ENCODE measurements at places on chromosomes 11 and 22. TPM values are rescaled to one million over a fixed set of nuclear protein-coding genes. Genes with fewer than 3 reads are reported as not detected.

DNA sequence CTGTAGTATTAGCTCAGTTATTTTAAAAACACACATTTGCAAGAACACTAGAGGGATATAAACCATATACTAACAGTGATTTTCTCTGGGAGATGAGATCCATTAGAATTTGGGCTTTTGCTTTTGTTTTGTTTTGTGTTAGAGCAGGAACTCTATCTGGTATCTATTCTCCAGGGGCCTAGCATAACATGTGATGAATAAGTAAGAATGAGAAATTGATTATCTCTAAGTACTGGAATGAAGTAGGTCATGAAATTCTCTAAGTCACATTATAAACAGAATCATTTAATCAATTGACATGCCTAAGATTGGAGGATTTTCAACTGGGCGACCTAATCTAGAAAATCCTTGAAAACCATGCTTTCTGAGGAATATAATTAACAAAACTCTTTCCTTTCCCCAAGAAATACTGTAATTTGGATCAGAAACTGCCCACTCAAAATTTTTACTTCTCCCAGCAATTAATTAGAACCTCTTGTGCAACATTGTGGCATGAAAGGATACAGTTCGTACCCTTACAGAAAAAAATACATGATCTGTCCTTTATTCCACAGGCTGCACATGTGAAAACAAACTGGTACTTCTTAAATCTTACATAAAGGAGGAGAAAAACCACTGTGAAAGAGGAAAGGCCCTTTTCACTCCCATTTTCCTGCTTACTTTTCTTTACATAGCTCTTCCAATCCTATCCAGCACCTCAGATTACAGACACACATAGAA is 93.5 kb downstream of the MRTFA start:
- DNase-seq: no peak

NAALAD2 gene
- total RNA-seq: not detected

- no peak for DNase-seq
These were observed 744 bp downstream of the PACSIN3 start for GRCh38 chr11:47185305-47186075.

GRCh38 chr11:127902382-127902781 is 685.0 kb downstream of the ETS1 start:
- no peak for DNase-seq

- DNase-seq: peak; percentile 39
These were observed 4.0 kb downstream of the JRKL start for GRCh38 chr11:96393753-96394348.

DNA sequence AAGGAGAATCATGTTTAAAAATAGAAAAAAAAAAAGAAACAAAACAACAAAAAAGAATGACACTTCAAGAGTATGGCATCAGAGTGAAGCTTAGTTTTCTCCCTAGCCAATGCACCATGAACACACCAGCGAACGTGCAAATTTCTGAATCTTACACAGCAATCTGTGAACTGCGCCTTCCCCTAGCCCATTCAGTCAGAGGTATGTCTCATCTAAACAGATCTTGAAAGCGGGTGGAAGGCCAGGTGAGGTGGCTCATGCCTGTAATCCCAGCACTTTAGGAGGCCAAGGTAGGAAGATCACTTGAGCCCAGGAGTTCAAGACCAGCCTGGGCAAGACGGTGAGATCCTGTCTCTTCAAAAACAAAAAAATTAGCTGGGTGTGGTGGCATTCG is 113.1 kb downstream of the MICAL3 start:
- DNase-seq: no peak

TMEM109 gene
- total RNA-seq: 38.1 TPM

DNA sequence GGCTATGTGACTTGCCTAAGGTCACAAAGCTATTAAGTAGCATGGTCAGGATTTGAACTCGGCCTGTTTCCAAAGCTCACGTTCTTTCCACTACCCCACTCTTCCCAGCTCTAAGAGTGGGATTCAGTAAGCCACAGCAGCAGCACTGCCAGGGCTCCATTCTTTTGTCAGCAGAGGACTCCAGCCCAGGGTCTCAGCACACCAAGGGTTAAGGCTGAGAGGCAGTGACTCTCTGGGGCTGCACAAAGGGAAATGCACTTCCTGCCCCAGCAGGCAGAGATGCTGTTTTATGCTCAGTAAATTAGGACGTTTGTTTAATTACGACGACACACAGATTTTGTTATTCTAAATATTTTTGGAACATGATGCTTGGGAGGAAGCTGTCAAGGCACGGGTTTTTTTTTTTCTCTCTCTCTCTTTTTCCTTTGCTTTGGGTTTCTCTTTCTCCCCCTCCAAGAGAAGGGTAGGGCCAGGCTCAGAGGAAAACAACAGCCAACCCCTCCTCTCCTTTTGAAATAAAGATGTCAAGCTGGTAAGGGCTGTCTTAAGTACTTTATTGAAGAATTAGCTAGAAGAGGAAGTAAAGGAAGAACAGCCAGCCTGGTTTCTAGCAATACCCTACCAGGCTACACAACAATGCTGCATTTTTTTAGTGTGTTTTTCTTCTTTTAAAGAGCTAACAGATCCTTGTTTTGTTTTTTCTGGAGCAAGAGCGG is 2.8 kb downstream of the MYH9 start:
- no peak for DNase-seq

DNA sequence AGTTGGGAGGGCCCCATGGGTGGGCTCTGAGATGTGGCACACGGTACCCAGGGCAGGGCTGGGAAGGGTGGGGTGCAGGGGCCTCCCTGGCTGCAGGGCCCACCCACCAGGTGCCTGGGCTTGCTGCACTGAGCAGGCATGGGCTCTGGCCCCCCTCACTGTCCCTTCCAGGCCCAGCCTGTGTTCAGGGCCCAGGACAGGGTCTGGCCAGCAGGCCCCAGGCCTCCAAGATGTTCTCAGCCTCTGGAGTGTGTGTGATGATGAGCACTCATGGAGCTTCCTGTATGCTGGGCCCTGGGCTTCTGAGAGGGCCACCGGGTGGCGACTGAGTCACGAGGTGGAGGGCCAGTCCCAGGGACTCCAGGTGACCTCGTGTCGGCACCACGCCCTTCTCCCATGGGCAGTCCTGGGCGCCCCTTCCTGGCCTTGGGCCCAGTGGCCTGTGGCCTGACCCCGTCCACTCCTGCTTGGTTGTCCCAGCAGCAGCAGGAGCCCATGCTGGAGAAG is 55.9 kb upstream of the CCDC188 start:
- no peak for DNase-seq

GRCh38 chr11:81967242-81967641 is 766.4 kb downstream of the FAM181B start:
- no peak for DNase-seq
